GM12878 (cell line): ENCODE measurements at places on chromosomes 1 and 21. TPM values are rescaled to one million over a fixed set of nuclear protein-coding genes. Genes with fewer than 3 reads are reported as not detected.

- H3K27me3 ChIP-seq = no peaks in the 10 kb centered on the region
- H3K27ac ChIP-seq = no peak overlapping the region
- DNase-seq = no peak
- H3K4me1 ChIP-seq = no peaks in the 10 kb centered on the region; the same call in 1 of the 2 replicates
- H3K4me3 ChIP-seq = no peak overlapping the region
These were observed 221.9 kb upstream of the DUSP10 start for GRCh38 chr1:221963742-221964141.

DNA sequence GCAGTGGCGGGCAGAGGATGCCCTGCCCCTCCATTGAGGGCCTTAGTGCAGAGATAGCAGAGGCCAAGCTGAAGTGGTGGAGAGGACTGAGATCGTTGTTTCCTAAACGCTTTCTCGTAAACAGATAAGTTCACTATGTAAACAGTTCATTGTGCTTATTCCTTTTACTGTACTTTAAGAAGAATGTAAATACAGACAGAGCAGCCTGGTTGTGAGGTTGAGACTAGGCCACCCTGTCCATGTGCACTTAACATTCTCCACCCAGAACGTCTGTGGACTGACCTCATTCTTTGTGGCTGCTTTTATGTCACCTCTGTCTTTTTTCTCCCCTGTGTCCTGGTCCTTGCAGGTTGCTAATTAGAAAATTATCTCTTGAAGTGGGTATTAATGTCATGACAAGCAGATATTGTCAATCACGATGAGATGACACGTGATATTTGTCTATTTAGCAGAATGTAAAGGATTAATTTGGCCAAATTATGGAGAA, 8.5 kb downstream of the CENPS start:
- peaks cover 3% of the 10 kb centered on the region; the same call in 1 of the 2 replicates for H3K4me1 ChIP-seq
- H3K27me3 ChIP-seq = no peaks in the 10 kb centered on the region
- H3K27ac ChIP-seq = no peak overlapping the region
- H3K36me3 ChIP-seq = no peaks in the 10 kb centered on the region
- no peak overlapping the region for H3K4me3 ChIP-seq

Gene CA6
- total RNA-seq = not detected in 2 replicates

Gene TIE1
- total RNA-seq = 3.3 and 3.9 TPM in 2 replicates

DNA sequence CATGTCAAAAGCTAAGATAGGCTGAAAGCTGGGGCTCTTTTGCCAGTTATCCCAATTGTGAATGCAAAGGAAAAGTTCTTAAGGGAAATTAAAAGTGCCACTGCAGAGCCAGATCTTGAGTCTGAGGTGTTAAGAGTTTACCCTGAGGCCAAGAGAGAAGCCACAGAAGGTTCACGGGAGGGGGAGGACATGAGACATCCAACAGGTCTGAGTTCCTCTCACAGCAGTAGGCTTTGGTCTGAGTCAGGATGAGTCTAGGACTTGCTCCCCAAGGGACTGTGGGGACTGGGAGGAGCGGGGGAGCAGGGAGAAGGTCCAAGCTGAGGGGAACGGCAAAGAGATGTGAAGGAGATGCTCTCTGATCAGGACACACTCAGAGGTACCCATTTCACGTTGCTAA, 411.2 kb upstream of the CAMK1G start:
- H3K27me3 ChIP-seq = no peaks in the 10 kb centered on the region
- H3K27ac ChIP-seq = no peak overlapping the region
- H3K36me3 ChIP-seq = no peaks in the 10 kb centered on the region
- no peak overlapping the region for H3K4me3 ChIP-seq
- no peaks in the 10 kb centered on the region for H3K4me1 ChIP-seq

DNA sequence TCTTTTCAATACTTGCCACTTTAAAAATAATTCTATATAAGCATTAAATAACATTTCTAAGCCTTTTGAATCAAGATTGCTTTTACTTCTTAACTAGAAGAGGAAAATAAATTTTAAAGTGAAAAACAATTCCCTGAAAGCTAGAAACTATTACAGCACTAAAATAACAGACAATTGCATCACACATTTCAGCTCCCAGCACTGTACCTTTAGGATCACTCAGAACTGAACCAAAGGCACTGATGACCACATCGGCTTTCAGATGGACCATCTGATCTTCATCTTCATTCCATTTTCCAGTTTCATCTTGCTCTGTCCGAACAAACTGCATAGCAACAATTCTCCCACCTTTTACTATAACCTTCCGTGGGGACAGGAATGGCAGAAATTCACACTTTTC, 347.3 kb downstream of the DPYD start:
- no peaks in the 10 kb centered on the region; the same call in 1 of the 2 replicates for H3K36me3 ChIP-seq
- H3K27me3 ChIP-seq = no peaks in the 10 kb centered on the region
- no peak overlapping the region for H3K4me3 ChIP-seq

GRCh38 chr1:84538599-84538998, 32.2 kb upstream of the GNG5 start:
- no peaks in the 10 kb centered on the region for H3K4me1 ChIP-seq
- H3K27ac ChIP-seq = no peak overlapping the region
- DNase-seq = no peak
- peaks cover 5% of the 10 kb centered on the region for H3K36me3 ChIP-seq
- no peaks in the 10 kb centered on the region for H3K27me3 ChIP-seq
- H3K4me3 ChIP-seq = no peak overlapping the region

DNA sequence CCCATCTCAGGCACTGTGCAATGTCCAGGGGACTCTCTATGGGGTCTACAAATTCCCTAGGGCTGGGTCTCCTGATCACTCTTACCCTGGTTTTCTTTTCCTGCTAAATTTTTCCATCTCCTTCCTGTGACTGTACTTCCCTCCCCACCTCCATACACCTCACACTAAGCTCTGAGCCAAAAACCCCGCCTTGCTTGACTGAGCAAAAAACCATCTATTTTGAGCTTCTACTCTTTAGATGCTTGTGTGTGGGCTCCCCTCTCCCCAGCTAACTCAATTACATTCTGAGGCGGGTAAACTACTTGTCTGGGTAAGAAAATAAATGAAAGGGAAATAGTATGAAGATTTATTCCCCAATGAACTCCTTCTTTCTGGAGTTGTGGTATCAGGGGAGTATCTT, 187.9 kb downstream of the PTPRU start:
- H3K4me3 ChIP-seq = no peak overlapping the region
- H3K27ac ChIP-seq = no peak overlapping the region
- no peaks in the 10 kb centered on the region; the same call in 1 of the 2 replicates for H3K27me3 ChIP-seq
- DNase-seq = no peak
- no peaks in the 10 kb centered on the region for H3K36me3 ChIP-seq

Gene LIPI
- total RNA-seq = not detected in 2 replicates

- H3K4me1 ChIP-seq = no peaks in the 10 kb centered on the region
- no peaks in the 10 kb centered on the region; the same call in none of the 2 replicates for H3K27me3 ChIP-seq
- no peak overlapping the region for H3K27ac ChIP-seq
- no peak for DNase-seq
These were observed 92.5 kb downstream of the RNF220 start for GRCh38 chr1:44497422-44498170.

Gene TTC3
- 86.7 and 86.9 TPM in 2 replicates for total RNA-seq
